ENCODE measurements at places on chromosomes 2 and 18. TPM values are rescaled to one million over a fixed set of nuclear protein-coding genes. Genes with fewer than 3 reads are reported as not detected.

Gene KCNE4
- under 0.01 TPM for total RNA-seq

Gene GALM
- total RNA-seq, result 13.0 TPM

Gene PSMA8
- 0.42 TPM for total RNA-seq

Gene DNAH7
- 0.10 TPM for total RNA-seq

Gene ESPNL
- 0.10 TPM for total RNA-seq

Measured in mononuclear cell (primary cell).